ENCODE measurements at places on chromosomes 2 and 18.

GRCh38 chr2:161486111-161486510 is 70.0 kb downstream of the TBR1 start:
- DNase-seq, result no peak

DNA sequence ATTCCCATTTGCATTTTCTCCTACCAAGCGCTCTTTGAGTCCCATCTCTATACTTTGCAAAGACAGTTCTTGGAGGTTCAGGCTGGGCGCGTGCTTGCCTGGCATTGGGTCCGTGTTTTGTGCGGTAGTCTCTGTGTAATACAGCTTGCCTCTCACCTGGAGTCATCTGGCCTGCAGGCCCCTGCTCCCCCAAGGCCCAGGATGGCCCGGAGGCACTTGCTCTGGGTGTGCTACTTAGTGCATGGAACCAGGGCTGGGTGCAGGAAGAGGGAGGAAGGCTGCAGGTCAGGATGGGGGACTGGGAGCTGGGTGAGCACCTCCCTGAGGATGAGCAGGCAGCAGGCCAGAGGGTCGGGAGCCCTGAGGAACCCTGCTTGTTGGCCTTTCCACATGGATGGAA is 220.9 kb downstream of the LDLRAD4 start:
- DNase-seq, result no peak

DNA sequence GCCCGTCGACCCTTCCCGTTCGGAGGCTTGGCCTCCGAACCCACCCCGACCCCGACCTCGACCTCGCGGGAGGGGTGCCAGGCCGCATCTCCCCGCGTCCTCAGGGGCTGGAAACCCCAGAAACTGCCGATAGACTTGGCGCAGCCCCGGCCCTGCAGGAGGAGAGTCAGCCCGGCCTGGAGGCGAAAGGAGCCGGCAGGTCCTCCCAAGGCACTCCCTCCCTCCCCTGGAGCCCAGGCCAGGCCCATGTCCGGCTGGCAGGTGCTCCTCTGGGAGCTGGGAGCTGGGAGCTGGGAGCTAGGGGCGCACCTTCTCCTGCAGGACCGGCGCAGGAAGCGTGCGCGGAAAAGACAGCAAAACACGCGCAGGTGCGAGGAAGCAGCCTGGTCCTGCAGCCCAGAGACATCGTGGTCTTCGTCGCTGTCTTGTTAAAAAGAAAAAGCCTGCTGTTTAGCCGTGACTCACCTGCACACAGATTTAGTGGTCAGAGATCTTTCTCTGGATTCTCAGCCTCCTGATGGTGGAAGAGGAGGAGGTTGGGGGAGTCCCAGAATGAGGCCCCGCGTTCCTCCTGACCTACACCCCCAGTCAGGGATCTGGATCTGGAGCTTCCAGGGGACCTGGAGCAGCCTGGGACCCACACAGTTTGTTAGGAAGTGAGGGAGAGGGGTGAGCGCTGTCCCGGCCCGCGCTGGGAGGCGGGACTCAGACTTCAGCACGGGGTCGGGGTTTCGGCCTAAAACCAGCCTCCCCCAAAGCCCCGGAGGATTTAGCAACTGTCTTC is 660 bp upstream of the MBP start:
- no peak for DNase-seq

DNA sequence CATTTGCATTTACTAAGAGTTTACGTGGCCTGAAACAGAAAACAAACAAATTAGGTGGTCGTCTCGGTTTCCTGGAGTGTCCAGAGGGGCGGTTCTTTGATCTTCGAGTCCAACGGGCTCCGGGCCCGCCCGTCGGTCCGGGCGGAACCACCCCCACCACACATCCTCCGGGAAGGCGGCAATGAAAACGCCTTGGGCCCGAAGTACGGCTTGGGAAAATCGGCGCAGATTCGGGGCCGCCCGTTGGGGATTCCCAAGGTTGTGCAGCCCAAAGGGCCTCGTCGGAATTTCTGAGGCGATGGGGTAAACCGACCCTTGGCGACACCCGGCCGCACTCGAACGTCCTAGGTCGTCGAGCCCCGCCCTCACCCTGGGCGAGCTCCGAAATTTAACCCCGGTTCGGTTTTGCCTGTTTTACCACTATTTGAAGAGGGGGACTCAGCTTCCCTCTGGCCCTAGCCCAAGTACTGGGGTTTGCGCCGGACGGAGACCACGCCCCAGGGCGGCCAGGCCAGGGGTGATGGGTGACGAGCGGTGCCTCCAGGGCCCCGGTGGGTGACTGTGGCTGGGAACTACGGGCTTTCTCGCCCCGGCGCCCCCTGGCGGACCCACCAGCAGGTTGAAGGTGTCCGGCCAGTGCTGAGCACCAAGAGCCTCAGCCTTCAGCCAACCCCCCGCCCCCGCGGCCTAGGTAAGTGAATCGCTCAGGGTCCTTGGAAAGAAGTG is 1.9 kb upstream of the CFAP53 start:
- DNase-seq, result peak; percentile 62

DNA sequence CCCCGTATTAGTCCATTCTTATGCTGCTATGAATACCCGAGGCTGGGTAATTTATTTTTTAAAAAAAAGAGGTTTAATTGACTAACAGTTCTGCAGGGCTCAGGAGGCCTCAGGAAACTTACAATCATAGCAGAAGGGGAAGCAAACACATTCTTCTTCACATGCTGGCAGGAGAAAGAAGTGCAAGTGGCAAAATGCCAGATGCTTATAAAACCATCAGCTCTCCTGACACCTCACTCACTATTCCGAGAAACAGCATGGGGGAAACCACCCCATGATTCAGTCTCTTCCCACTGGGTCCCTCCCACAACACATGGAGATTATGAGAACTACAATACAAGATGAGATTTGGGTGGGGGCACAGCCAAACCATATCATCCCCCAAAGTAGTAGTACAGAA is 2148.5 kb upstream of the PIK3C3 start:
- no peak for DNase-seq

Measured in stimulated activated CD8-positive, alpha-beta memory T cell treated with anti-CD3 and anti-CD28 coated beads, Interleukin-15, amount 100 ng/mL, for 24 hours (primary cell).